ENCODE measurements at places on chromosomes 6 and 20.

DNA sequence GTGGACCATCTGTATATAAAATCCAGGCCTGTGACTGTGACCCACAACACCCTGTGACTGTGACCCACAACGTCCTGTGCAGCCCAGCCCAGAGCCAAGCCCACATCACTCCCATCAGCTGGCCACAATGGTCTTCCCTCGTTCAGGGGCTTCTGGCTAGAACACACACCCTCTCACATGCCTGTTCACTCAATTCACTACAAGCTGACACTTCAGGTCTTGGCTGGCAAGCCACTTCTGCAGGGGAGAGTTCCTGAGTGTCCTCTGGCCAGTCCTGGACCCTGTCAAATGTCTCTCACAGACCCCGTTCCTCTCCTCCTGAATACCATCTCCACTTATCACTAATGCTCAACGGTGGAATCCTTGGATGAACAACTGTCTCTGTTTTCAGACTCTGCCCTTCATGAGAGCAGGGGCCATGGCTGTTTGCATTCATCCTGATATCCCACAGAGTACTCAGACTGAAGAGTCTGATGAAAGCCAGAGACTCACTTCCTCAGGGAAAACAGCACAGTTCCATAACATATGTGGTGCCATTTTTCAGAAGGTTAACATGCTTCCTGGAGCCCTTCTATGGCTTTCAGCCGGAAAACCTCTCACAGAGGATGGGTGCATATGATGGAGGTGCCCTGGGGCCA, 56.0 kb downstream of the MYH7B start:
- no peak for DNase-seq

GRCh38 chr20:16552015-16552414, 21.2 kb downstream of the KIF16B start:
- no peak for DNase-seq

- peak; percentile 62 for DNase-seq
These were observed 23.0 kb downstream of the PACRG start for GRCh38 chr6:162750776-162751175.

GRCh38 chr6:97535800-97536199, 252.8 kb upstream of the MMS22L start:
- no peak for DNase-seq

- no peak for DNase-seq
These were observed 164.1 kb upstream of the ECI2 start for GRCh38 chr6:4299476-4299875.

DNA sequence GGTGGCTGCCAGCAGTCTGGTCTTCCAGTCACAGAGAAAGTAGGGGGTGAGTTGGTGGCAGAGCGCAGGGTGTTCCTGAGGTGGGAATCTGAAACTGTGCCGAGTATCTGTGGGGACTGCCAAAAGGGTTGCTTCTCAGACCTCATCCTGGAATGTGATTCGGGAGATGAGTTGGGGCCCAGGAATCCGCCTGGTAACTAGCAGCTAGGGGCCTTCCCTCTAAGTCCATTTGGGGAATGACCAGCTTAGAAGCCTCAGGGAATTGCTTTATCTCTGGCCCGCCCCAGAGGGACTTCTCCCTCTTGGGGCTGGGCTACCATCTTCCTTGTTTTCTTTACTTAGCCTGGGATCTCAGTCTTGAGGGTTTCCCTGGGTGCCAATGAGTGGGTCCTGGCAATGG, 49.6 kb downstream of the MOCS1 start:
- DNase-seq = peak; percentile 97

DNA sequence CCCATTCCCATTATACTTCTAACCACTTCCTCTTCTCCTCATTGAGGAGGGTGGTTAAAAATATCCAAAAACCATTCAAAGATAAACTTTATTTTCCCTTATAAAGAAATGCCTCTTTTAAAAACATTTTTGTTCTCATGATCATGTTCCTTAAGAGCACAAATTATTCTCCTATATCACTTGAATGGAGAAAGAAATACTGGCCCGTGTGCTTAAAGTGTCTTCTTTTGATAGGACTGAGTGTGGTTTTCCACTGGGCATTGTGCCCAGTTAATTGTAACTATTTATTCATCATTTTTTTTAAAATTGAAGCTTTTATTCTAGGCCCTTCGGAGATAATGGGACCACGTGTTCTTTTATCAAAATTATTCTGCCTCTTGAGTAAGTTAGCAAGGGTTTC, 871.5 kb downstream of the QKI start:
- DNase-seq = peak; percentile 82

GRCh38 chr6:11710311-11710761, 68.3 kb downstream of the ADTRP start:
- DNase-seq = peak; percentile 44

Measured in fibroblast of skin of back (primary cell).